Lung (tissue), 17 donors: ENCODE measurements at places on chromosomes 4 and X. TPM values are rescaled to one million over a fixed set of nuclear protein-coding genes. Genes with fewer than 3 reads are reported as not detected.

DNA sequence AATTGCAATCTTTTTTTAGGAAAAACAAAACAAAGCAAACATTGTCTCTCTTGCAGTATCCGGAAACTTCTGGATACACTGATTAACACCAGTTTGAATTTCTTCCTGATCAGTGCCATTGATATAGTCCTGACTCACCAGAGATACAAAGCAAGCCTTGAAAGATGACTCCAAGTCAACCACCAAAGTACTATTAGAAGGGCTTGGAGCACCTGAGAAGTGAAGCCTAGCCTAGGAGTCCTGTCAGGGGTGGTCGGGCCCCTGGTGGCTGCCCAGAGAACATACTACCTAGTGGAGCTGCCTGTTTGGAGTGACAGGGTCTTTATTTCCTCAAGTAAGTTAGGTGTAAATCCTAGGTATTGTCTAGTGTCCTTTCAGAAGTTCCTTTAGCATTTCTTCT is 593.2 kb downstream of the ZNF674 start:
- no peaks in the 10 kb centered on the region for H3K4me1 ChIP-seq
- no peak for DNase-seq
- no peaks in the 10 kb centered on the region for H3K36me3 ChIP-seq
- H3K4me3 ChIP-seq, result no peak overlapping the region
- H3K27me3 ChIP-seq, result peaks cover 2% of the 10 kb centered on the region

GRCh38 chr4:21181716-21182115 is 481.5 kb downstream of the PACRGL start:
- H3K4me1 ChIP-seq, result no peaks in the 10 kb centered on the region
- DNase-seq, result no peak
- no peak overlapping the region for H3K4me3 ChIP-seq
- no peaks in the 10 kb centered on the region for H3K36me3 ChIP-seq
- H3K27me3 ChIP-seq, result peaks cover 8% of the 10 kb centered on the region

- H3K36me3 ChIP-seq, result no peaks in the 10 kb centered on the region
- H3K27me3 ChIP-seq, result no peaks in the 10 kb centered on the region
- H3K4me3 ChIP-seq, result no peak overlapping the region
- DNase-seq, result no peak
Observed at GRCh38 chr4:166014411-166014810, 141.4 kb downstream of the TLL1 start.

GRCh38 chr4:108029016-108029720 is 39.5 kb downstream of the HADH start:
- H3K27ac ChIP-seq, result no peak overlapping the region
- peaks cover 24% of the 10 kb centered on the region for H3K36me3 ChIP-seq
- H3K27me3 ChIP-seq, result no peaks in the 10 kb centered on the region
- H3K4me3 ChIP-seq, result no peak overlapping the region

GRCh38 chr4:531721-532565 is 32.9 kb downstream of the PIGG start:
- no peaks in the 10 kb centered on the region for H3K27me3 ChIP-seq
- H3K27ac ChIP-seq, result no peak overlapping the region
- no peaks in the 10 kb centered on the region for H3K4me1 ChIP-seq

DNA sequence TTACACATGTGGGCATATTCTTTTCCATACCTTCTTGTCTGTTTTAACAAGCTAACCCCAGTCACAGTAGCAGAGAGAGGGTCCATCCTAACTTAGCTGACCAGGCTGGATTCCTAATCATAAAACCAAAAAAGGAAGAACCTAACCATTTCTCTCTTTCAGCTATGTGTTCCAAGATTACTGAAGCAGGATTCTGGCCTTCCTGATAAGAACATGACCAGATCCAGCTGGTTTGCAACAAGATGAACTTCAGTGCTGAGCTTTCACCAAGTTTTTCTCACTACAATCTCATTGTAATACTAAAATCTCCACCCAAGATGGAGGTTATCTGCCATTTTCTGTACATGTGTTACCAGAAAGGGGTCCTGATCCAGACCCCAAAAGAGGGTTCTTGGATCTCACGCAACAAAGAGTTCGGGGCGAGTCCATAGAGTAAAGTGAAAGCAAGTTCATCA is 20.4 kb upstream of the UBA6 start:
- no peak overlapping the region for H3K4me3 ChIP-seq
- no peak for DNase-seq
- H3K36me3 ChIP-seq, result no peaks in the 10 kb centered on the region
- H3K4me1 ChIP-seq, result no peaks in the 10 kb centered on the region
- H3K27ac ChIP-seq, result no peak overlapping the region
- H3K27me3 ChIP-seq, result no peaks in the 10 kb centered on the region

ASMTL gene
- total RNA-seq, result 29.4 TPM

MTNR1A gene
- total RNA-seq, result not detected

MAP9 gene
- total RNA-seq, result 16.9 TPM

TSPAN7 gene
- total RNA-seq, result 52.4 TPM

NMU gene
- total RNA-seq, result 2.6 TPM

KLHL4 gene
- 2.9 TPM for total RNA-seq
